ENCODE measurements at places on chromosomes 6 and 20. TPM values are rescaled to one million over a fixed set of nuclear protein-coding genes. Genes with fewer than 3 reads are reported as not detected.

The FAM50B gene
- total RNA-seq = 5.1 TPM

- no peak for DNase-seq
Measured at GRCh38 chr20:47999166-47999565, 213.9 kb upstream of the SULF2 start.

- peak; percentile 87 for DNase-seq
Measured at GRCh38 chr20:33732166-33732970, 572 bp downstream of the ZNF341 start.

GRCh38 chr6:42783177-42783875, 1.5 kb downstream of the BICRAL start:
- peak; percentile 61 for DNase-seq

GRCh38 chr6:164855281-164855680, 454.1 kb downstream of the C6orf118 start:
- DNase-seq = no peak

DNA sequence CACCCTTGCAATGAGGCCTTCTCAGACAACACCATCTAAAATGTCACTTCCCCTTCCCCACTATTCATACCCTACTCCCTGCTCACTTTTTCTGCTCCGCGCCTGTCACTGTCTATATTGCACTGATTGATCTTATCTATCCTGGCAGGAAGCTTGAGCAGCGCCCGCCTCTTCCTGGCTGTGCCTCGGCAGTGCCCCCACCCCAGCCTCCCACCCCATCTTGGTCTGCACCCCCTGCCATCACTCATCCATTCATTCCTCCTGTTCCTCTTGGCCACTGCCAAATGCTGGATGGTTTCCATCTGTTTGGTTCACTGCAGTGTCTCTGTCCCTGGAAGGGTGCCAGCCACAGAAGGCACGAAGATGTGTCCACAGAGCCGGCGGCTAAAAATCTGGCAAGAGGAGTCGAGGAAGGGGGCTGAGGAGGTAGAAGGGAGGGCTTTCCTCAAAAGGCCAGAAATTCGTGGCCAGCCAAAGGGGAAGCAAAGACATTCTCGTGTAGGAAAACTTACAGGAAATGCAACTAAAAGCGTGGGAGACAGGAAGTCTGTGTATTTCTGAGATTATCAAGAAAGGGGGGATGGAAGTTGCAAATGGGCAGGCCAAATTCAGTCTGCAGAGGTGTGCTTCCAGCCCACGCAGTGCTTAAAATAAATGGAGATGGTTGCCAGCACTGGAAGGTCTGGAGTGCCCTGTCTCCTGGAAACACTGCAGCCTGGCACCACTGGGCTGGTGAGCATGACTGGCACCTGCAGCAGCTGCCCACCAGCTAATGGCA, 27.6 kb downstream of the SYNJ2 start:
- peak; percentile 48 for DNase-seq

- DNase-seq = no peak
Measured at GRCh38 chr20:56360133-56360907, 1.5 kb downstream of the FAM210B start.

The E2F3 gene
- 9.5 TPM for total RNA-seq

- DNase-seq = no peak
Measured at GRCh38 chr6:41283600-41283999, 2.9 kb downstream of the TREM1 start.

- DNase-seq = no peak
Measured at GRCh38 chr6:36968266-36968977, 13.9 kb downstream of the PI16 start.

- no peak for DNase-seq
Measured at GRCh38 chr6:99780556-99780885, 173.9 kb downstream of the PRDM13 start.

The SPATA25 gene
- total RNA-seq = 3.2 TPM

DNA sequence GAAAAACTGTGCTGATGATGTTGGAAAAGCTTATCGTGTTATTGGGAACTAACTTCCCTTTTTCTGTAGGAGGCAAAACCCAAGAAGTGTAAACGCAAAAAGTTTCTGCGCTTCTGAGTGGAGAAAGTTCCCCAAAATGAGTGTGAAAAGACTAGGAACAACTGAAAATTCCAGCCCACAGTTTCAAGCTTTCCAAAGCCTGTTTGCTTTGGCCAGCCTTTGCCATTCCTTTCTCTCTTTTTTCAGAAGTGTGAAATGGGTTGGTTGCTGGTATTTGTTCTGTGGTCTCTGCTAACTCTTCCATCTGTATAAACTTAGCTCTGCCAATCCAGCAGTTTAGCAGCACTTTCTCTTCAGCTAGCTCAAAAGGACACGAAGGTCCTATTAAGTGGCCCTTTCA, 491.3 kb downstream of the MAFB start:
- DNase-seq = no peak

The SIGLEC1 gene
- total RNA-seq = 10.4 TPM

The ENPP5 gene
- 3.4 TPM for total RNA-seq

GRCh38 chr20:40499391-40499790, 189.6 kb downstream of the MAFB start:
- no peak for DNase-seq

- DNase-seq = peak; percentile 74
Measured at GRCh38 chr6:70369332-70369950, 43.9 kb upstream of the FAM135A start.

DNA sequence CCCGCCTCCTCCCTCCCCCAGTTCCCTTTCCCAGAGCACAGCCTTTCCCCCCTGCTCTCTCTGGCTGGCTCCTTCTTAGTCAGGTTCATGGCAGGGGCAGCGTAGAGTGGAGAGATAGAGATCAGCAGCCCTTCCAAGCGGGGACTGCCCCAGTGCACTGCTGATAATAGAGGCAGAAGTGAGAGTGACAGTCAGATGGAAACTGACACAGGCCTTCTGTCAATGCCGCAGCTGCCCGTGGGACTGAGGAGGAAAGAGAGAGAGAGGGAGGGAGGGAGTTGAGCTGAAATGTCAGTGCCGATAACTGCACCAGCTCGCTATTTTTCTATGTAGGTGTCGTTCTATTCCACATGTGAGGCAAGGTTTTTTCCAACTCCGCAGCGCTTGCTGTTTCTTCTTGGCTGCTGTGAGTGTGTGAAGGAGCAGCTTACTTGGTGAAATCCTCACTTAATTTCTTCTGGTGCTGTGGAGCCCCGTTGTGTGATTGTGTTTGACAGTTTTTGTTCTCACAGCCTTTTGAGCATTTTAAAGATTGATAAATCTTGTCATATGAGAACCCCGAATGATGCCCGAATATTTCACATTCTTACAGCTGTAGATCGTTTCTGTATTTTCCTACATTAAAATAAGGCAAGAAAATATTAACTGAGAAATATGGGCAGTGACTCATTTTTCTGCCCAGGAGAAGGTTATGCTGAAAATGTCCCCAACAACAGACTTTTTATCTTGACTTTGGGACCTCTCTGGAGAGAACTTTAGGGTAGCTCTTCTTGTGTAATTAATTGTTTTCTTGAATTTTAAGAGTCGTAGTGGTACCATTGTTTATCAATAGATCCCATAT, 386.4 kb upstream of the MMS22L start:
- no peak for DNase-seq

DNA sequence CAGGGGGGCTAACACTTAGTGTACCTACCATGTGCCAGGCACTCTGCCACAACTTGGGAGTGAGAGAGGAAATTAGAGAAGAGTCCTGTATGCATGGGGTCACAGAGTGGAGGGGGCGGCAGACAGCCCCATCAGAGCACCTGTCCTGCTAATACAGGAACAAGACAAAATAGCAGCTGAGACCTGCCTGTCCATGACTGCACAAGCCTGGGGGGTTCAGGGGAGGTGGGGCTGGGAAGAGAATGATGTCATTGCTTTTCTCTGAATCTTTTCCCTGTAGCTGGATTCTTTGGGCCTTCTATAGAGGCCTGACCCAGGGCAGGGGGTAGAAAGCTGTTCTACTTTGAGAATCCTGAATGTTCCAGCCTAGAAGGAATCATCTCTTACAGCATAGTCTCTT, 37.4 kb downstream of the FOXP4 start:
- DNase-seq = no peak

GRCh38 chr6:137772541-137773250, 94.4 kb upstream of the TNFAIP3 start:
- DNase-seq = no peak

The OPN5 gene
- not detected for total RNA-seq

- DNase-seq = no peak
Measured at GRCh38 chr6:88856566-88856965, 106.9 kb downstream of the RNGTT start.

GRCh38 chr6:487956-488355, 96.4 kb downstream of the IRF4 start:
- DNase-seq = no peak

GRCh38 chr6:30157999-30158398, 3.0 kb downstream of the TRIM10 start:
- no peak for DNase-seq

- DNase-seq = no peak
Measured at GRCh38 chr20:58965270-58966064, 15.6 kb upstream of the NELFCD start.

The LPIN3 gene
- 57.0 TPM for total RNA-seq

DNA sequence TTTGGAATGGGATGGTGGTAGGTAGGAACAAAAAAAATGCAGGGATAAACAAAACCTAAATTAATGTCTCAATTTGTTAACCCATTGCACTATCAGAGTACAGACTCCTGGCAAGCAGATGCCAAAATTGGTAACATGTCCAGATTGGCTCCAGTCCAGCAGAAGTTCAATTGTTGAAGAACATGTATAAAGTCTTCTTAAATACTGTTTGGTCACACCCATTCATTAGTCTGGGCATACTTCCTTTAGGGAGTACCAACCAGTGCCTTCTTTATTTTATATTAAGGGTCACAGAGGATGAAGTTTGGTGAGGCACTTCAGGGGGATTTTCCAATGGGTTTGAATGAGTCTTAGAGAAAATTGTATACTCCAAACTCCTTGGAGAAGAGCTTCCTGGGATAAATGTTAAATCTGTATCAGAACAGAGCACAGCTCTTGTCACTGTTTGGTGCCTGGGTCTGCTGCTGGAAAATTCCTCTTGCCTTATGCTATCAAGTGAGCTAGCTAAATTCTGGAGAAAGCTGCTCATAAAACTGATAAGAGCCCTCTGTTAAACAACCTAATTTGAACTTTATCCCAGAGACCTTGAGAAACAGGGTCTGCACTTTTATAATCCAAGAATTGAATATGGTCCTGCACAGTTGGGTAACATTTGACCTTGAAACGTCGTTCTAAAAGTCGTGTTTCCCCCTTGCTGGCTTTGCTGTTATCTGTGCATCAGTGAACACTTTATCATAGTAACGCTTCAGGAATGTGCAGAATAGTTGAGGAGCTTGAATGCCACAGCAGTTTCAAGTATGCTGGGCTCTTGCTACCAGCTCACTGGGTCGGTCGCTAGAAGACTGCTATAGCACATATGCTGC, 334.1 kb upstream of the CITED2 start:
- no peak for DNase-seq

DNA sequence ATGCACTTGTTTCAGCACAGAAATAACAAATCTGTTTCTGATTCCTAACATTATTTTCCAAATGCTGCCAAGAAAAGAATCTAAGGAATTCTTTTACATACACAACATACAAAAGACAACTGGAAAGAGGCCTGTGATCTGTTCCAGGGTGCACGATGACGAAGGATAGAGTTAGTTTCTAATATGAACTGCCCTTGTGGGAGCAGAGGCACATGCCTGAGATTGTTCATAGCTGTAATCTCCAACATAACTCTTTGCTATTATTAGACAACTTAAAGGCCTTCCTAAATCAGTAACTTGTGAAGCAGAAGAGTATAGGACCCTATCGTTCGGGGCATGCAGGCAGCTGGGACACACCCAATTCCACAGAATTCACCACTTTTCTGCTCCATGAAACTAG, 41.2 kb upstream of the NHSL1 start:
- no peak for DNase-seq

The SLC12A5 gene
- 1.6 TPM for total RNA-seq

The ENPP1 gene
- 19.9 TPM for total RNA-seq

GRCh38 chr20:53948383-53949318, 121.7 kb downstream of the BCAS1 start:
- DNase-seq = no peak

DNA sequence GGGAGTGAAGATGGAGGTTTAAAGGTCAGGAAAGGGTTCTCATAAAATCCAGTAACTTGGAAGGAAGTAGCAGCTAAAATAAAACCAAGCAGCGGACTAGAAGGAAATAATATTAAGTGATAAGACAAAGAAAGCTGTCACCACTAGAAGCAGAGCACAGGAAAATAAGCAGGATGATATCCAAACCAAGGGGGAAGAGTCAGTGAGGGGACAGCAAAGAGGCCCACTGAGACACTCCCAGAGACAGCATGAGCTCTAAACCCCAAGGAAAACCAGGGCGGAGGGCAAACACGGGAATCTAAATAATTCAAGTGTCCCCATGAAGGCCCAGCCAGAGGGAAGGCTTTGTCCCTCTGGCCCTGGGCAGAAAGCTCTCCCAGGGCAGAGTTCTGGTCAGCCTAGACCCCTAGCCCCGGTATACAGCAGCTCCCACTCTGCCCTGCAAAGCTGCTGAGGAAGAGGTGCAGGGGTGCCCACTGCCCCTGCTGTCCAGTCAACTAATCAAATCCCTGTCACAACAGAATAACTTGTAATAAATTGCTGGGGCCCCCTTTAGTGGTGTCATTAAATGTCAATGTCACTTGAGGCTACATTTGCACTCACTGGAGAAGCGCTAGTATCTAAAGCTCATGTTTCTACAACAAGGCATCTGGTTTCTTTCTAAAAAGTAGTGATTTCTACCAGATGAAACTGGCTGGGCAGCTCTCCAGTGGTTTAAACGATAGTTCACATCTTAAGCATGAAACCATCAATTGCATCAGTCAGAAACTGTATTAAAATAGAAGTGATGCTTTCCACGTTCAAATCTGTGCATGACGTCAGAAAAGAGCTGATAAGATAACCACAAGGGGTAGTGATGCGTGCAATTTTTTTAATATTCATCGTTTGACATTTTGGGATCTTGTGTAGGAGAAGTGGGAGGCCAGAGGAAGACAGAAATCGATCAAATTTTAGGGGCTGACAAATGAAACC, 13.6 kb downstream of the PDE10A start:
- DNase-seq = no peak

- DNase-seq = no peak
Measured at GRCh38 chr20:1319462-1319861, 9.5 kb downstream of the SDCBP2 start.

DNA sequence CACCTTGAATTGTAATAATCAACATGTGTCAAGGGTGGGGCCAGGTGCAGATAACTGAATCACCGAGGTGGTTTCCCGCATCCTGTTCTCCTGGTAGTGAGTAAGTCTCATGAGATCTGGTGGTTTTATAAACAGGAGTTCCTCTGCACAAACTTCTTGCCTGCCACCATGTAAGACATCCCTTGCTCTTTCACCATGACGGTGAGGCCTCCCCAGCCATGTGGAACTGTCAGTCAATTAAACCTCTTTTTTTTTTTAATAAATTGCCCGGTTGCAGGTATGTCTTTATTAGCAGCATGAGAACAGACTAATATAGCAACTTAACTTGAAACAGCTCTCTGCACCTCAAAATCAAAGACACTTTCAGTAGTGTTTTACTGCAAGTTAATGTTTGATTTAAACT, 121.6 kb downstream of the OGFRL1 start:
- DNase-seq = no peak

The TSPO2 gene
- total RNA-seq = not detected

The ADGRB3 gene
- 0.37 TPM for total RNA-seq
